ENCODE measurements at places on chromosomes 4 and X.

DNA sequence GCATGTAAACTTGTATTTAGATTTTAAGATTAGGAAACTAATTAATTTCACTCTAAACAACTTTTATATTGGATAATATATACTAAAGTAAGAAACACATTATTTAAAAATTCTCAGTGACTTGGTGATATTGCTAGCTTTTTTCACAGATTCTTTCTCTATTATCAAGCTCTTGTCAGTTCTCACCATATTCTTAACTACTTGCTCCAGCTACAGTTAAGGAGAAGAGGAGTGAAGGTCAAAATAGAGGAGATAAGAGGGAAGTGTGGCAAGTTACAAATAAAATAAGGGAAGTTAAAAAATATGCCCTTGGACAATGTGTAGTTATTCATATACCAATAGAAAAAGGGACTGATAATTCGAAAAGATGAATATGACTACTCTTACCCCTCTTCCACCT is 34.7 kb upstream of the NAF1 start:
- DNase-seq: no peak

DNA sequence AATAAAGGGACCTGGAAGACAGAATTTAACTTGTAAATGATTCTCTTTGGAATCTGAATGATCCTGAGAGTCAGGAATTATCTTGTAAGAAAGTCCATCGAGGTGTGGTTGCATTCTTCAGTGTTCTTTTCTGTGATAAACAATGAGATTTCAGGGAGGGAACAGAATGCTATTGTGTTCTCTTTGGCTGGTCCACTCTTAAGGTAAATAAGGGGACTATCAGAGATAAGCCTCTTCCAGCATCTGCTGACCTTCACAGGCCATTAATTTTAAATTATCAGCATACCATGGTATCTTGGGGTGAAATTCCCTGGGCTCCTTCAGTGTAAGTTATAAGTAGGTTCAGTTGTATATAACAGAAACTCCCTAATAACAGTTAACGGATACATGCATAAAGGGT is 107.1 kb upstream of the ARHGAP24 start:
- no peak for DNase-seq

DNA sequence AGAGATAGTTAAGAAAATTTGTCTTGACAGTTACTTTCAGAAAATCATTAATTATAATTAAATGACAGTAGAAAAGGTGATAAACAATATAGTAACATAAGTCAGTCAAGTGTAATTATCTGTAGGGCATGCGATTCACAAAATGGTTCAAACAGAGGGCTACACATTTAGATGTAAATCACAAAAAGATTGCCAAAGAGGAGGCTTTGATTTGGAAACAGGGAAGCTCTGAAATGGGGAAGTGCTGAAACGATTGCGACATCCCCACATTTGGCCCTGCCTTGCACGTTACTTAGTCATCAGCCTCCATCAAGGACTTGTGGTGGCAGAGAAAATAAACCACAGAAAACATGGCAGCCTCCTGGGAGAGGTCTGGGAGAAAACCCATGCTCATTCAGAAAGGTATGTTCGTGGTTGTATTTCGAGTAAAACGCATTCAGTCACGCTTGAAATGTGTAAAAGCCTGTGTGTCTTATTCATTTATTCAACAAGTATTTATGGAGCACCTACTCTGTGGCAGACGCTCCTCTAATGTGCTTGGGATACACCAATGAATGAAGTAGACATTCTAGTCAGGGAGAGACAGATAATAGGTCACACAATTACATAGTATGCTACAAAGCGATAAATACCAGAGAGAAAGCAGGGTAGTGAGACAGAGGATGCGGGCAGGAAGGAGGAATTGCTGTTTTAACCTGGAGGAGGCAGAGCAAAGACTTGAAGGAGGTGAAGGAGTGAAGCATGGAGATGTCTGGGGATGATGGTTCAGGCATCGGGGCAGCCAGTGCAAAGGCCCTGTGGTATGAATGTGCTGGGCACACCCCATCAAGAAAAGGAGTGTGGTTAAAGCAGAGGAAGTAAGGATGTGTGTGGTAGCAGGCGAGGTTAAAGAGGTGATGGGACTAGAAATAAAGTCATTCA is 7.8 kb downstream of the RBM47 start:
- DNase-seq: peak; percentile 45

GRCh38 chr4:11097725-11098124 is 331.0 kb downstream of the HS3ST1 start:
- DNase-seq: no peak

DNA sequence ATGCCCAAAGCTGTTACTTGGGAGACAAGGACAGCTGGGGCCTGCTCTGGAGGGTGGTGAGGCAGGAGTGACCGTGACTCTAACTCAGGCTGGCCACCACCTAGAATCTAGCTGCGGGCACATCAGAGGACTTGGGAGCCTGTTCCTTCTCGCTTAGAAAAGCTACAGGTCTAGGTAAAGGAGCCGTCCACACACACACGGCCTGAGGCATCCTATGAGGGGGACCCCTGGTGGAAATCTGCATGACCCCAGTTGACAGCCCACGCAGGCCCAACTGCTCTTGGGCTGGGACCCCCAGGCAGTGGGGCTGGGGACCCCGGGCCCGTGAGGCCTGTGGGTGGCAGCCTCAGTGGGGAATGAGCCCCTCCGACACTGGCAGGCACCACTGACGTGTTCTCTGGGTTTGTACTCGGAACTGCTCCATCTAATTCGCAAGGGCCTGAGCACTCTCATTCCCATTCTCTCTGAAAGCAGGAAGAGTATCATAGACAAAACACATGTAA is 75.6 kb downstream of the ACOX3 start:
- no peak for DNase-seq

GRCh38 chr4:102585329-102585728 is 84.2 kb downstream of the NFKB1 start:
- no peak for DNase-seq

DNA sequence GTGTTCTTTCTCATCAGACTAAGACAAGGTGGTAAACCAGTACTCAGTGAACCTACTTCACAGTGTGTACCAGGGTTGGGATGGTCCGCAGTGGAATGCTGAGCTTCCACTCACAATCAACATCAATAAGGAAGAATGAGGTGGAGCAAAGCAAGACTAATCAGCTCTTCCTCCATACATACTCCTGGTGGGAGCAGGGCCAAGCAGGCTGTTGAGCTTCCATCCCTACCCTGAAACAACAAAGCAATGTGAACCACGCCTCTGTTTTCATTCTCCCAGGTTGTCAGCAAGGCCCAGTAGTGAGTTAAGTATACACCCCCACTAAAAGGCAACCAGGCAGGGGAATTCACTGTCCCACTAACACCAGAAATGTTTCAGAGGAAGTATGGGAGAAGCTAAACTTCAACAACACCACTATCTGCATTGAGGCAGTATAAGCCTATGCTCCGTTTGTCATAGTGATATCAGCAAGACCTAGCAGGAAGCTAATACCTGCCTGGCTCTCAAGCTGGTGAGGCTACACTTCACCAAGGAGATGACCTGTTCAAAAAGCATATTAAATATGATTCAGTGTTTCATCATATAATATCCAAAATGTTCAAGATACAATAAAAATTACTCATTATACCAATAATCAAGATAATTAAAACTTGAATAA is 109.5 kb downstream of the DDX60 start:
- no peak for DNase-seq

DNA sequence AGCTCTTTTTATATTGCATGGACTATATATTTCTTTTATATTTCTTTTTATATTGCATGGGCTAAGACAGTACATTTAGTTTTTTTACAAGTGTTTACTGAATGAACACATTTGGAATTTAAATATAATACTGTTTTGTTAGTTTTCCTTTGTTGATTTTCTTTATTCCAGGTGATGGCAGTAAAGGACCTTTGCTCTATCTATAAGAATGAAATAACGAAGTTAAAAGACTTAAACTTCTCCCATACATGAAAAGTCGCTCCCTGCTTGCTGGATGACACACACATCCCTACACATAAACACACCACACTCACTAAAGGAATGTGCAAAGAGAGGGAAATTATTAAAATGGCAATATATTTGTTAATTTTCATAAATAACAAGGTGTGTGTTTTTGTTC is 102.5 kb upstream of the ANXA10 start:
- no peak for DNase-seq

DNA sequence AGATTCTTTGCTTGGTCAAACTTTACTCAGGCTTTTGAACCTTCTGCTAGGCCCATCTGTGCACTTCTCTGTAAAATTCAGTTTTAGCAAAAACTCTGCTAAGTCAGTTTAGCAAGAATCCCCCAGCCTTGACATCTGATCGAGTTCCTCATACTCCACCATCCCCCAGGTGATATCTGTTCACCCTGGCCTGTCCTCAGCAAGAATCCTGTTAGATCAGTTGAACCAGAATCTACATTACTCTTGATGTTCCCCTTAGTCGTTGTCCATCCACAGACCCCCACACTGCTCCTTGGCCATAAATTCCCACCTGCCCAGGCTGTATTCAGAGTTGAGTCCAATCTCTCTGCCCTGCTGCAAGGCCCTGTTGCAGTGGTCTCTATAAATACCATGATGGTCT is 162.6 kb downstream of the ZNF674 start:
- no peak for DNase-seq

GRCh38 chrX:118878977-118879376 is 55.4 kb downstream of the ZCCHC12 start:
- DNase-seq: no peak

DNA sequence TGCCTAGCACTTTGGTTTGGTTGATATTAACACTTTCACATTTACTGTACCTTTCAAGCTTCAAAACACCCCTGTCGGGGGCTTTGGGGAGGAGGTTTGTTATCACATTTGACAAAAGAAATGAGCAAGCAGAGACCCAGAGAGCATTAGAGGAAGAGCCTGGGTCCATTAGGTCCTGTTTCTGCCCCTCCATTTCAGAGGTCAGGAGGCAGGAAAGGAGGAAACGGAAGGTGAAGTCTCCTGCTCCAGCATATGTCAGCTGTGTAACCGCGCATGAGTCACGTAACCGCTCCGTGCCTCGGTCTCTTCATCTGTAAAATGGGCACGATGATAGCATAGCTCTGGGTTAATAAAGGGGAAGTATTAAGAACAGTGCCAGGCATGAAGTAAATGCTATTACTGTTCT is 201.9 kb upstream of the BCOR start:
- no peak for DNase-seq

DNA sequence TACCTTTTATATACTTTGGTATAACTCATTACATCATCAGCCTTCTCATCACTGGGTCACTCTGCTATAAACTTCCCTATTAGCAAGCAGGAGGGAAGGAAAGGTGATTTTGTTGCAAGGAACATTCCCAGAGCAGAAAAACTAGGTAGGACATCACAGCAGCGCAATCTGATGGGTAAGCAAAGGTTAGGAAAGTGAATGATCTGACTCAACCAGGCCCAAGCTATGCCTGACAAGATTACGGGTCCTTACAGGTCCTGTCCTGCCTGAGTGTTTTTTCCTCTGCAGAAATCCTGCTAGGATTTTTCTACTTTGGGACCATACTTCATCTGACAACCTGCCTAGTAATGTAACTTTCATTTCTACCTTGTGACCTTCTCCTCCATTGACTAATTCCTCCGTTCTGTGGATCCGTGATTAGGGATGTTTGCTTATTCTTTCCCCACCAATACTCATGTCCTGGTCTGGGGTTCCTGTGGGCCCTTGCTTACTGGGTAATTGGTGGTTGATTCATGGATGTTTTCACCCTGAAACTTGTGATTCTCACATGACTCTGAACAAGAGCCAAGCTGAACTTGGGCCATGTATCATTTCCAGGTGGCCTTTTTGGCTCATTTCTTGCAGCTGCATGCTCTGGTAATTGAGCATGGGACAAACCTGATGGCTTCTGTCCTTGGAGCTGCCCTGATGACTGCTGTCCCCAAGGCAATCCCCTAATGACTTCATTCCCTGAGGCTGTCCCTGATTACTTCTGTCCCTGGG is 111.9 kb upstream of the KIT start:
- no peak for DNase-seq

DNA sequence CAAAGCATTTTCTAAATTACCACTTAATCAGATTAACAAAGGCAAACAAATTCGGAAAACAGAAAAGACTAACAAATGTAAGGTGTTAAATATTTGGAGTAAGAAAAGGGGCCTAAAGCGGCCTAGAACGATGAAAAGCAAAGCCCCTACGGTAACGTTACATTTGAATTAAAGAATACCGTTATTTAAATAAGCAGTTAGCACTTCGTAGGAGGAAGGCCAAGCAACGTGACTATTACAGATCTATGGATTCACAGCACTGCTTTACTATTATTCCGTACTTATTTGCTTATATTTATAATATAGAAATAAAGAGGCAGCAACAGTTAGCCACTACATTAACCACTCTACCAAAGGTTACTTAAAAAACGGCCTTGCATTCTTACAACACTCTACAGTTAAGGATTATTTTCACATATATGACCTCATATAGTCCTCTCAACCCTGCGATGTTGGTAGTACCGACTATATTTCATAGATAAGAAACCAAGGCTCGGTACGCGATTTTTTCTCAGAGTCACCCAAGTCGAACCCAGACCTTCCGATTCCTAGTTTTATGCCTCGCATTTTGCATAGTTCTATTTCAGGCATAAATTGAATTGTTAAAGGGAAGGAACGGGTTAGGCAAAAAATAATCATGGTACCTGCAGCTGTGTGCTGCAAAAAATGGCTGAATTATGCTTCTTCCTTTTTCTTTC is 2.9 kb downstream of the KLHL15 start:
- peak; percentile 20 for DNase-seq

- peak; percentile 10 for DNase-seq
Measured at GRCh38 chr4:144342949-144343760, 202.6 kb upstream of the GYPA start.

DNA sequence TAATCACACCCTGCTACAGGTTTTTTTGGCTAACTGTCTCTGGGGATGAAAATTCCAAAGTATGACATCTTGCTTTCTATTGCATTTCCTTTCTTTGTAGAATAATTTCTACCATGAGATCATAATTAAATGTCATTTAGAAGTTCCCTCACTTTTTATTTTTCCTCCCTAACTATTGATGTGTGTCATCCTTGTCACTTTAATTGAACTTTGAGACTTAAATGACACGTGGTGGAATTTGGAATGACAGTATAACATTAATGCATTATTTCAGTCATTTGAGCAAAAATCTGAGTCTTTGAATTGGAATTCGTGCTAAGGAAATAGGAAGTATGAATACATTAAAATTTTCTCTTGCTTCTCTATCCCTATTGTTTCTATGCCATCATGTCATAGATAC is 745.4 kb downstream of the PDHA2 start:
- DNase-seq: no peak

DNA sequence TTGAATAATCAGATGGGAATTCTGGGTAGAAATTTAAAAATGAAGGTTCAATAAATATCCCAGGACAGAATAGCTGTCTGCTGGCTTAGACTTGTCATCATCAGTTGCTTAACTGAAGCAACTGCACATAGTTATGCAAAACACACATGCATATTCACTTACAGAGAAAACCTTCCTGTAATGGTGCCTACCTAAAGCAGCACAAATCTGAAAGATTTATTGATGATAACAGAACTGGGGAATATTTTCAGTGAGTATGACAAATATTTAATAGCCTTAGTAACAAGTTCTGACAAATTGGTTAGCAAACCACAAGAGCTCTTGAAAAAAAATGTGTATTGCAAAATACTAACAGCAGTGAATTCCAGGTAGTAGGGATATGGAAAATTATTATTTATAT is 606.8 kb upstream of the BOD1L1 start:
- DNase-seq: no peak

- DNase-seq: peak; percentile 23
Measured at GRCh38 chrX:78321809-78322208, 5.6 kb downstream of the CYSLTR1 start.

GRCh38 chr4:61924131-61924530 is 724.0 kb downstream of the ADGRL3 start:
- no peak for DNase-seq

Measured in muscle of arm (tissue), 14 donors.